Stimulated activated CD8-positive, alpha-beta memory T cell treated with anti-CD3 and anti-CD28 coated beads, Interleukin-2, amount 100 ng/mL, for 48 hours (primary cell): ENCODE measurements at places on chromosomes 3 and 15.

DNA sequence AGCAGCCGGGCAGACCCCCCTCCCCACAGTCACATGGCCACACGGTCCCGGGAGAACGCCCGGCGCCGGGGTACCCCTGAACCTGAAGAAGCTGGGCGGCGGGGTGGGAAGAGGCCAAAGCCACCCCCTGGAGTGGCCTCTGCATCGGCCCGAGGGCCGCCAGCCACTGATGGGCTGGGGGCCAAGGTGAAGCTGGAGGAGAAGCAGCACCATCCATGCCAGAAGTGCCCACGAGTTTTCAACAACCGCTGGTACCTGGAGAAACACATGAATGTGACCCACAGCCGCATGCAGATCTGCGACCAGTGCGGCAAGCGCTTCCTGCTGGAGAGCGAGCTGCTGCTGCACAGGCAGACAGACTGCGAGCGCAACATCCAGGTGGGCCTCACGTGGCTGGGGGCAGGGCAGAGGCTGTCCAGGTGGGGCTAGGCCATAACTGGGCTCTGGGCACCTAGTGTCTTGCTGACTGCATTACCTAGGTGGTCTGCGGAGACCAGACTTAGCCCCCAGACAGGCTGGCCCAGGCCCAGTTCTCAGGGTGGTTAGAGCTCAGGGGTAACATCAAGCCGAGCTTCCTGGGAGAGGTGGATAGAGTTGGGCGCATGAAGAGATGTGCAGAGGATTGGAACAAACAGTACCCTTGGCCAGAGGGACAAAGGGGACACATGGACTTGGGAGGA is 6.1 kb downstream of the ZBTB47 start:
- DNase-seq: no peak

DNA sequence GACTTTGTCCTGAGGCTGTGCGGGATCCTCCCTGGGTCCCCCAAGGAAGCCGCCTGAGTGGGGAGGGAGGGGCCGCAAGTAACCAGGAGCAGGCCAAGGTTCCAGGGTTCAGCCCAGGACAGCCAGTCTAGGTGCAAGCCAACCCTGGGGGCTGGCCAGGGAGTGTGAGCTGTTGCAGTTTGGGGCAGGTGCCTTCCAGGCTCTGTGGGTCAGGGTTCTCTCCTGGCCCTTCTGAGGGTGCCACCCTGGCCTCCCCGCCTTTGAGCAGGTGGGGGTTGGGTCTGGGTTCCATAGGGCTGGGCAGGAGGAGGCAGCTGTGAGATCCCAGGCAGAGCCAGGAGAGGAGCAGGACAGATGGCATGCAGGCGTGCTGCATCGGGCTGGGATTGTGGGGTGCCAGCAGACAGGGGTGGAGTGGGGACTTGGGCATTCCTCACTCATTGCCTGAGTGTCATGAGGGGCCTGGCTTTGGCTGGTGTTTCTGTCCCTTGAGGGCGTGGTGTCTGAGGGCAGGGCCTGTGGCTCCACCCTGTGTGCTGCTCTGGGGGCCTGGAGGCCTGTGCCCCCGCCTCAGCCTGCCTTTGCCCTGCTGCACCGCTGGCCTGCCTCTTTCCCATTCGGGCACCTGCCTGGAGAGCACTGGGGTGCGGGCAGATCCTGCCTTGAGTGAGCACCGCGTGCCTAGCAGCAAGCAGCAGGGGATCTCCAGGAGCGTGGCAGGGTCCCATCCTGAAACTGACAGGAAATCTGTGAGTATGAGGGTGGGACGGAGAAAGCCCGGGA is 18.4 kb downstream of the KLF13 start:
- peak; percentile 57 for DNase-seq

GRCh38 chr3:133882986-133883586 is 12.6 kb downstream of the RAB6B start:
- no peak for DNase-seq

DNA sequence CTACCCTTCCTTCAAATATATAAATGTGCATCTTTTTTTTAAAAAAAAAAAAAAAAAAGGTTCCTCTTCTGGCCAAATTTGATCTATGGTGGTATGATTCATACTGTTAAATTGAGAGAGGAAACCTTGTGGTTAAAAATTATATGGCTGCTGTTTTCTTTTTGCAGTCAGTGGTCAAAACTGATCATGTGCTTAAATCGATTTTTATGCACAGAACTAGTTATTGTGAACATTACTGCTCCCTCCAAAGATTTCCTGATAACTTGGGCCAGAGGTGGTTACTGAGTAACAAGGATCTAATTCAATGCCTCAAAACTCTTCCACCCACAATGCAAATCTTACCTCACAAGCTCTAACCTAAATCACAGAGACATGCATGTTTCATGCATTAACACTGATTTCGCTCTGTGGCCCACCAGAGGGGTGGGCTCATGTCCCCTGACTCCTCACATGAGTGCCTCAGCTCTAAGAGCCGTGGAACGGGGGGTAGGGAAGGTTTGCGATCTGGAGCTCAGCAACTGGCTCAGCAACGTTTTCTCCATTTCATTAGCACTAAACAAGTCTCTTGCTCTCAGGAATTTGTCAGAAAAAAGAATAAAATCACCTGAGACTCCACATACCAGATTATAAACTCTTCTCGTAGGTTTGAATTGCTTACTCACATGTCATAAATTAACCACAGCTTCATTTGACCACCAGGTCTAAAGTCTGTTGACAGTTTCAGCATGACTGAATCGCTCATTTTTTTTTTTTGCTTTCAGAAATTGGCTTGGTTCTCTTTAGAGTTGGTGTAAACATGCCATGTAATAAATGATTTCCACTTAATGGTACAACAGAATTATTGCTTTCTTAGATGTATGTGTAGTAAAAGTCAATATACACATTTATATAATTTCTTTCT is 280.4 kb downstream of the CD47 start:
- no peak for DNase-seq

GRCh38 chr3:33980252-33980651 is 181.8 kb downstream of the PDCD6IP start:
- DNase-seq: no peak

DNA sequence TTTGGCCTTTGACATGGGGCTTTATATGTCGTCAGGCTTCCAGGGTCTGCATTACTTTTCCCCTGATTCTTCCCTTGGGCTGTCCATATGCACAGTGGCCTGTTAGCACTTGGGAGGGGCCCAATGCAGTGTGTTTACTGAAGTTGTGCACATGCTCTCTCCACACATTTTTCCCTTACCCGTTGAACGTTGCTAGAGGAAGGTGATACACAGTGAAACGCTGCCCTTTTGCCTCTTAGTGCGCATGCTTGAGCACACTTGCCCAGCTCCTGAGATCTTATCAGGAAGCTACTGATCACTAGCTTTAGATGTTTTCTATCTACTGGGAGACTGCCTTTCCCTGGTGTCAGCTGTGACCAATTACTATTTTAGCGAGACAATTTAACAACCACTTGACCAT is 1198.0 kb downstream of the ROBO1 start:
- DNase-seq: no peak

GRCh38 chr3:147712357-147712756 is 303.2 kb downstream of the ZIC1 start:
- DNase-seq: no peak
